ENCODE measurements at places on chromosomes 11 and 22. TPM values are rescaled to one million over a fixed set of nuclear protein-coding genes. Genes with fewer than 3 reads are reported as not detected.

GRCh38 chr11:64659417-64660144 lies 63.4 kb downstream of the NRXN2 start:
- DNase-seq, result no peak

Gene BEST1
- 4.7 TPM for total RNA-seq

- no peak for DNase-seq
Measured at GRCh38 chr11:446891-447290, 3.2 kb upstream of the PTDSS2 start.

- no peak for DNase-seq
Measured at GRCh38 chr11:9525116-9525515, 48.4 kb upstream of the WEE1 start.

Gene KRTAP5-7
- total RNA-seq, result not detected

GRCh38 chr22:49255741-49256318 lies 571.8 kb downstream of the BRD1 start:
- DNase-seq, result no peak

DNA sequence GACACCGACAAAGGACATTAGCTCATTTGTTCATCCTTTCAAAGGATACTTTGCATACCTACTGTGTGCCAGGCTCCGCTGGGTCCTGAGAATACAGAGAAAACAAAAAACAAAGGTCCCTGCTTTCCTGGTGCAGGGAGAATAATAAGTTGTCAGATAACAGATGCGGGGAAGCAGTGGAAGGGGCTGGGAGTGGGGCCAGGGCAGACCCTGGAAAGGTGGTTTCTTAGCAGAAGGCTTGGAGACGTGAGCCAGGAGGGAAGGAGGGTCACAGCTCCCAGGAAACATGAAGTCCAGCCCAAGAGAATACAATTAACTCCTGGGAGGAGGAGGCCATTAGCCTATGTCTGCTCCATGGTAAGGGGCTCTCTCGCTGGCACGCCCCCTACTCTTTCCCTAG lies 9.8 kb upstream of the ANO1 start:
- DNase-seq, result peak; percentile 21

GRCh38 chr11:130187096-130187495 lies 27.5 kb downstream of the ST14 start:
- no peak for DNase-seq

DNA sequence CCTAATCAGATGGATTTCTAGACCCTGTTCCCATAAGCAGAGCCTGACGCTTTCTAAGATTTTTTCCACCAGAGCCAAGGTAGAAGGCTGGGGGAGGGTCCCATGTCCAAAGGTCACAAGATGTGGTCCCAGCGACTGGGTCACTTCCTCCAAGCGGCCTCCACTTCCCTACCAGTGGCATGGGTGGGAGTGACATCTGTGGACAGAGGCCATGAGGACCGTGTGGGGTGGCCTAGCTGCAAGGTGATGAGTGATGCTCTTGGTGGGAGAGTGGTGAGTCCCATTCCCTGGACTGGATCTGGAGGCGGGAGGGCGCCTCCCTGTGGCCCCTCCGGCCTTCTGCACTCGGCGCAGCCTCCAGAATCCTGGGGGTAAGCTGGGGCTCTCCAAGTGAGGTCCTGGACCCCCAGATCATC lies 32.4 kb upstream of the PRR5 start:
- DNase-seq, result no peak

Measured in right atrium auricular region (tissue), 2 donors.